Astrocyte (in vitro differentiated cells and primary cell): ENCODE measurements at places on chromosomes 2 and 18. TPM values are rescaled to one million over a fixed set of nuclear protein-coding genes. Genes with fewer than 3 reads are reported as not detected.
A peak's percentile ranks its signal among the peaks of the same experiment; 100 is the strongest.

The LTBP1 gene
- 29.7 and 30.1 TPM in 2 replicates for total RNA-seq

The FBXO41 gene
- 10.1 and 10.9 TPM in 2 replicates for total RNA-seq

The ACVR1C gene
- 0.62 and 0.95 TPM in 2 replicates for total RNA-seq

The BCL11A gene
- 29.8 and 32.0 TPM in 2 replicates for total RNA-seq

The RPRM gene
- total RNA-seq: 0.53 and 0.86 TPM in 2 replicates

The CHMP1B gene
- 45.0 and 49.7 TPM in 2 replicates for total RNA-seq

GRCh38 chr2:176960061-176960460 is 252.5 kb upstream of the HNRNPA3 start:
- DNase-seq: no peak

DNA sequence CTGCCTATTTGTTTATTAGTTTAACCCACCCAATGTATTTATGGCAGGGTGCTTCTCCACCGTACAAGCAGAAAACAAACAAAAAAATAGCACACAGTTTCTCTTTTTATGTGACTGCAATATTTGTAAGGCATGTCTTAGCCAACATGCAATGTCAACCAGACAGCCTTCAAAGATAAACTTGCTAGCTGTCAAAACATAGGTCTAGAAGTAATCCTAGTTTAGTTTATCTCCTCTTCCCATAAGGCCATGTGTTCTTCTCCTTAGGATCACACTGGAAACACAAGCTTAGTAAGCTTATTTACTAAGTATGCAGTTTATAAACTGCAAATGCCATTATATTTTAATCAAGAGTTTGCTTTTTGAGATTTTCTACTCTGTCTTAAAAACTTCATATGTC is 75.6 kb downstream of the LDAH start:
- DNase-seq: no peak

- peak; percentile 67 for DNase-seq
Measured at GRCh38 chr2:13681936-13682335, 950.6 kb upstream of the LRATD1 start.

DNA sequence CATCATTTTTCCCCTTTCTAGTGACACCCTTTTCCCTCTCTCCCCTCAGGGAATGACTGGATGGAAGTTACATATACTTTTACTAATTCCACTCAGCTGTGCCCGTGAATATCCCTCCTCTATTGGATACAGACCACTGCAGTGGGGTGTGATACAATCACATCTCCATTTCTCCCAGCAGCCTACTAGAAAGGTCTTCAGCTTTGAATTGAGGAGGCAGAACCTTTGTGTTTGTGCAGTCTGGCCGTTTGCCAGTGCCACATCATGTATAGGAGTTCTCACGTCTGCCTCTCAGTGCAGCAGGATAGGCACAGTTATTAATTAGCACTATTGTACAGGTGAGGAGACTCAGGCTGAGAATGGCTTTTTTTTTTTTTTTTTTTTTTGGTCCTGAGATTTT is 16.4 kb downstream of the TNFRSF11A start:
- DNase-seq: no peak

- DNase-seq: no peak
Measured at GRCh38 chr2:33893824-33894223, 294.7 kb upstream of the FAM98A start.

DNA sequence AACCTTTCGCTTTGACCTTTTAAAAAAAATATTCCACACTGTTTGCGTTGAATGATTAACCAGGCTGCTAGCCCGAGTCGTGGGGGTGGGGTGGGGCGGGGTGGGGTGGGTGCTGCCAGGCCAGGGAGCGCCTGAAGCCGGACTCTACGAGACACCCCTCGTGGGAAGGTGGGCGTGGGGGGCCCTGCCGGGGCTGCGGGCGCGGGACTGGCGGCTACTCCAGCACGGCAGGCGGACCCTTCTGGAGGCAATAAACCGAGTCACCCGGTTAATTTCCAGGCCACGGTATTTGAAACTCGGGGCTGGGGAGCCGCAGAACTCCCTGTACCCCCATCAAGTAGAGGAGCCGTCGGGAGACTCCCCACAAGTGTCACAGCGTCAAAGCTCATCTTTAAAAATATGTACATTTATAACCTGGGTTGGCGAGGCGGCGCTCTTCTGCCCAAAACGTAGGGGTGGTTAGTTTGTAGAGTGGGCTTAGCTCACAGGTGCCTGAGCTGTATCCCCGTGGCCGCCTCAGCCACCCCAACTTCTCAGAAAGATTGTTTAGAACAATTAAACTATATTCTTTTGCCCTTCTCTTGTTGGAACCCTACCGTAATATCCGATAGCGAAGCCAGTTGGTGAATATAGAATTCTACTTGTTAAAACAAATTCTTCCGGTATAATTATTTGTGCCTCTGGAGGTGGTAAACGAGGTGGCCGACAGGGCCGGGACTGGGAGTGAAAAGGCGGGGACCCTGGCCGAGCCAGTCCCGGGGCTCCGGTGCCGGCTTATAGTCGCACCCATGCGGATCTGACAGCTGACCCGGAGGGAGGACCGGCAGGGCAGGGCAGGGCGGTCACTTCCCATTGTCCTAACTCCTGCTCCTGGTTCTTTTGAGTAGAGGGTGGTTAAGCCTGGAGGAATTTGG is 1.4 kb downstream of the B3GNT2 start:
- DNase-seq: no peak

- DNase-seq: no peak
Measured at GRCh38 chr2:191297033-191297432, 51.8 kb downstream of the MYO1B start.

- no peak for DNase-seq
Measured at GRCh38 chr2:220033546-220033945, 406.1 kb downstream of the SLC4A3 start.

GRCh38 chr2:166539340-166540162 is 45.5 kb upstream of the SCN7A start:
- peak; percentile 42 for DNase-seq

DNA sequence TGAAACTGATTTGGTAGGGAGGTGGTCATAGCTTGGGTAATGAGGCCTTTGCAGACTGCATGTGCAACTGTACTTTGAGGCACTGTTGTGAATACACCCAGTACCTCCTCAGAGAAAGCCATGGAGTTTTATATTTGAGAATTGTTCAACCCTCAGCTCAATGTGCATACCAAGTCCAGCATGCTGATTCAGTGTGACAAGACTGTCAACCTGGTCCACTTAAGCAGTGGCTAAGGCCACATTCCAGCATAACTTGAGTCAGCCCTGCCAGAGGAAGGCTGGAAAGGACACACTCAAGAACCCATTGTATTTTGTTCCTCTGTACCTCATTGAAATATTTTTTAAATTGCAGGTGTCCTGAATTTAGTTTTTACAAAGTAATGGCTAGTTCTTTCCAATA is 121.8 kb upstream of the HNMT start:
- no peak for DNase-seq

DNA sequence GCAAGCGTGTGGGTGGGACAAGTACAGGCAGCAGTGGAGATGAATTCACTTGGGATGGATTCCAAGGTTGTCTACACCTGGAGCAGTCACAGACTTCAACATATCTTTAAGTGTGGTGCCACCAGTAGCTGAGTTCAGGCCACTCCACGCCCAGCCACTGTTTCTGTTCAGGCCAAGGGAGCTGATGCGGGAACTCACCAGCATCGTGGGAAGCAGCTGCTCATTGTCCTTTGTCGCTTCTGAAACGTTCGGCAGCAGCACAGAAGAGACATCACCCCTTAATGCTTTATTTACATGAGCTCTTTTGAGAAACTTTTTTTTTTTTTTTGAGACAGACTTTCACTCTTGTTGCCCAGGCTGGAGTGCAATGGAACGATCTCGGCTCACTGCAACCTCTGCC is 19.9 kb upstream of the INHBB start:
- no peak for DNase-seq

- no peak for DNase-seq
Measured at GRCh38 chr2:215619989-215620388, 184.1 kb upstream of the FN1 start.

GRCh38 chr18:45386041-45386655 is 229.1 kb upstream of the SLC14A2 start:
- DNase-seq: no peak
